ENCODE measurements at places on chromosomes 7 and 10.

- no peak for DNase-seq
Measured at GRCh38 chr7:93920496-93921182, 896 bp upstream of the GNG11 start.

GRCh38 chr7:138813945-138814344 lies 15.9 kb upstream of the ATP6V0A4 start:
- DNase-seq: no peak

- no peak for DNase-seq
Measured at GRCh38 chr7:137597856-137598255, 248.9 kb downstream of the DGKI start.

DNA sequence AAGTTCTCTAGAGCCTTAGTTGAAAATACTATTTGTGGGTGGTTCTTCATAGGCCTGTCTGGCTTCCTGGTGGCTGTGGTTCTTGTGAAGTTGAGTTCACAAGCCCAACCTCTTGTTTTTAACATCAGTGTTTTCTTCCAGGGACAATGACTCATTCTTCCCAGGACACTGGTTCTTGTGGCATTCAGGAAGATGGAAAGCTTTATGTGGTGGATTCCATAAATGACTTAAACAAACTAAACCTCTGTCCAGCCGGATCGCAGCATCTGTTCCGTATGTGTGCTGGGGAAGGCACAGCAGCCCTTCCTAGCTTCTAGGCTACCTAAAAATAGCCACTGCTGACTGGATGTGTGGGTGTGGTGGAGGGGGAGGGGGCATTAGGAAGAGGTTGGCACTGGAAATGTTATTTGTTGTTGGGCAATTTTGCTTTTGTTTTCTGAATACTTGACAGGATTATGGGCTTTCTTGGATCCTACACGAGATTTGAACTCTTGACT lies 3.9 kb downstream of the LSMEM1 start:
- no peak for DNase-seq

DNA sequence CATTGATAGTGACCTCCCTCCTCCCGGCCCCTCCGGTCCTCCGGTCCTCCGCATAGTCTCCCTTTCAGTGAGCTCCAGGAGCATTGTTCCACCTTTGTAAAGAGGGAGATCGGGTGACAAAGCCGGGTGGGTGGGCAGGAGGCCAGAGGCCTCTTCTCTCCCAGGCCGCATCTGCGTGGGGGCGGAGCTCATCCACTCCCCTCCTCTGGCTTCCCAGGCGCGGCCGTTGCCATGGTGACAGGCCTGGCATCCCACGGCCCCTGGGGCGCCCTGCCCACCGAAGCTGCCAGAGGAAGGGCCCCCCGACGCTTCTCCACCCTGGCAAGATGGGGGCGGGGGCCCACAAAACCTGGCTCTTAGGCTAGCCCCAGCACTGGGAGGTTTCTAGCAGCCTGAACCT lies 4.4 kb upstream of the FZD9 start:
- DNase-seq: no peak

GRCh38 chr7:87875151-87876039 lies 765 bp downstream of the SLC25A40 start:
- no peak for DNase-seq

GRCh38 chr10:69070951-69071350 lies 17.0 kb upstream of the SRGN start:
- DNase-seq: no peak

GRCh38 chr10:44927352-44927751 lies 16.2 kb downstream of the TMEM72 start:
- no peak for DNase-seq

GRCh38 chr10:110058212-110058611 lies 50.4 kb downstream of the ADD3 start:
- no peak for DNase-seq

GRCh38 chr10:13110908-13111307 lies 10.9 kb downstream of the OPTN start:
- DNase-seq: no peak

DNA sequence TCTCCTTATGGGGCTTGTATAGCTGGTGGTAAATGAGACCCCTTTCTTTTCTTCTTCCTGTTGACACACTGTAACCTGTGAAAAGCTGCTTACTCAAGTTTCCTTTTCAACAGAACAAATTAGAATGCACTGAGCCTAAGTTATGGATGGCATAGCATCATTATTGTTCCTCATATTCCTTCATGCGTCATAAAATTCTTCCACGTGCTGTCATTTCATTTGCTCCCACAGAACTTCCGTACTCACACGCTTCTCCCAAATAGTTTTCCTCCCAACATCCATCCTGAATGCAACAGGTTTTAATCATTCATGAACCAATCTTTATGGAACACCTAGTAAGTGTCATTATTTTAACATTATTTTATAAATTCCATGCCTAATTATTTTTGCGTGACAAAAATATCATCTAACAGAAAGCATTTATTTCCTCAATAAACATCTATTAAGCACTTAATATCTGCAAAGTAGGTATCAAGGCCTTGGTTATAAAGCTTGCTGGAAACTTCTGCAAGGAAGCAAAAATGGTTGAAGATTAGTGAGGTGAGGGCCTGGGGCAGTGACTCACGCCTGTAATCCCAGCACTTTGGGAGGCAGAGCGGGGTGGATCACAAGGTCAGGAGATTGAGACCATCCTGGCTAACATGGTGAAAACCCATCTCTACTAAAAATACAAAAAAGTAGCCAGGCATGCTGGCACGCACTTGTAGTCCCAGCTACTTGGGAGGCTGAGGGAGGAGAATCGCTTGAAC lies 18.9 kb upstream of the SEPTIN7 start:
- DNase-seq: no peak

GRCh38 chr7:124489925-124490324 lies 275.7 kb downstream of the GPR37 start:
- no peak for DNase-seq

All from cerebellar nuclear complex (tissue), 1 donor.